Activated T-cell treated with anti-CD3 and anti-CD28 coated beads, Interleukin-2, amount 50 U/mL, for 72 hours (primary cell): ENCODE measurements at places on chromosomes 5 and 9. TPM values are rescaled to one million over a fixed set of nuclear protein-coding genes. Genes with fewer than 3 reads are reported as not detected.

DNA sequence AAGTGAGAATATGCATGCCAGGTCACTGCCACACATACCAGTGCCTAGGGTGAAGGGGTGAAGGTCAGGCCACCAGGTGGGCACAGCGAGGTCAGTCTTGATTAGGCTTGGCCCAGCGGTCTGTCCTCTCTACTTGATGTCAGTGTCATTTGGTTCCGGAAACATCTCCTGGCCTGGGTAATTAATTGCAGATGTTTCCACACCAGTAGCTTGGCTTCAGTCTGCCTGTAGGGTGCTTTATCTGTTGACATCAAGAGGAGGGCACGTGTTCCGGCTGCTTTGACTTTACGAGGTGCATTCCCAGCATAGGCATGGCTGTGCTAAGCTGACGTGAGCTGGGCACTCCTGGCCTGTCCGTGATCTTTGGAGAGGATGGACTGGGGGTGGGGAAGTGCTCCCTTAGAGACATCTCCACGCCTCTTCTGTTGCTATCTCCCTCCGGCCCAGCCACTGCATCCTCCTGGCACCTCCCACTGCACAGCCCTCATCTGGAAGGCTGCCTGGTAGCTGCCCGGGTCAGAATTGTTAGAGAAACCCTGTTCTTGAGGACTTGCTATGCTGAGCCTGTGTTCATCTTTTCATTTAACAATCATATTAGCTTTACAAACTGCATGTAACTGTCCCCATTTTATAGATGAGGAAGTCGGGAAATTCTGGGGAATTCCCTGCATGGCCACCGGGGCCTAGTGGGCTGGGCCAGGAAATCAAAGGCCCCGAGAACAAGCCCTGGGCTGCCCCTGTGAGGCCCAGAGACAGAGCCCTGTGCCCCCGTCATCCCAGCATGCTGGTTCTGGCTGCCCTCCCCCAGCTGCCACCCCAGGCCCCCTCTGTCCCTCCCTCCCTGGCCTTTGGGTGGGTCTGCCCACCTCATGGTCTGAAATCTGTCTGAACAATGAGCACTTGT, 29.1 kb downstream of the JADE2 start:
- peak; percentile 33 for DNase-seq

The FGD3 gene
- total RNA-seq = 66.2 TPM

GRCh38 chr5:36232533-36232932, 9.2 kb downstream of the NADK2 start:
- no peak for DNase-seq

- DNase-seq = no peak
These were observed 531.4 kb upstream of the RIOK2 start for GRCh38 chr5:97714424-97714823.

DNA sequence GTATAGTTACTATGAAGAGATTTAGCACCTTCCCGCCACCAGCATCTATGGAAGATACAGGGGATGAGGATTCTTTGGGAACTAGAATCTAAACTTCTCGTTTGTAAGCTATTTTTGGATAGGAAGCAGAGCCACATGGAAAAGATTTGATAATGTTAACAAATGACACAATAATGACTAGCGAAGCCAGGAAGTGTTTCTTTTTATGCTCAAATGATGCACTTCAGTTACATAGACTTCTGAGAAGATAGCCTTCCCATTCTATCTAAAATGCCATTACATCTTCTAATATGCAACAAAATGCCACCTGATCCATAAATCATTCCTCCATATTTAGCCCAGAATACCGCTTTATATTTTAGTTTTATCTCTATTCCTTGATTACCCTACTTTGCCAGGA, 17.0 kb upstream of the TNC start:
- DNase-seq = no peak

GRCh38 chr5:1642221-1642620, 118.5 kb upstream of the LPCAT1 start:
- DNase-seq = no peak

DNA sequence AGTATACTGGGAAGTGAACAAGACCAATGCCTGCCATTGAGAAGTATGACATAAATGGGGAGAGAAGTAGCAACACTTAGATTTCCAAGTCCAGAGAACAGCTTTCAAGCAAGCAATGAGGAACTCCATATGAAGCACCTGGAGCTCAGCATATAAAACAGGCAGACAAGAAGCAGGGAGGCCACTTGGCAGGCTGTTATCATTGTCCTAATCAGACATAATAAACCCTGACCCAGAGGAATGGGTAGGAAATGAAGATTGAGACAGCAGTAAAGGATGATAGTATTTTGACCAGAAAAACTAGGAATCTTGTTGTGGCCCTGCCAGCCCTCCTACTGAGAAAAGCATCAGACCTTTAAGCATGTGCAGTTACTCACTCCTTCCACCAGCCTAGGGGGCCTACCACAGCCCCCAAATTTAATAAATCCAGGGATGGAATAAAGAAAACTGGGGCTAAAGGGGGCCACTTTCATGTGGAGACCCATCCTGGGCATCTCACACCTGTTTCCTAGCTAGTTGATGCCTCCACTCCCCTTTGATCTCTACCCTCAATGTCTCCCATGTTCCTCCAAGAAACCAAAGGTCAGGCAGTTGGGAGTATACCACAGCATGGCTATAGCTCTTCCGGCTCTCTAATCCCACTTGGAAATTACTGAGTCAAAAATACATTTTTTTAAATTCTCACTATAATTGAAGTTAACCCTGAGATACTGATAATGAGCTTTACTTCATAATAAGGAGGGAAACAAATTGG, 135.1 kb downstream of the SIL1 start:
- DNase-seq = no peak

DNA sequence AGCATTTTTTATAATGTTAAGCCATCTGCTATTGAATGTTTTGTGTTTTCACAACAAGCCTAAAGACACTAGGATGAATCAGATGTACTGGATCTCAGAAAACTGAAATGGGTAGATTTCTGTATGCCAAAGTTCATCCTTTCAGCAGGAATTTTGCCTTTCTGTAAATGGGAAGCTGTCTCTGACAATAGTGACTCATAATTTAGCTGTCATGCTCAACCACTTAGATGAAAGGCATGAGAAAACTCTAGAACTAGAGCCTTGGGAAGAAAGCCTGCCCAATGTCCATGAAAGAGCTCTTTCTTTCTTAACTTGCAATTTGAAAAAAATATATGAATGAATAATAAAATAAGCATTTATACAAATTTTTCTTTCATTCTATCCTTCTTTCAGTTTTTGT, 616.0 kb upstream of the EDIL3 start:
- no peak for DNase-seq

The SLCO6A1 gene
- total RNA-seq = not detected

GRCh38 chr5:77558266-77558665, 66.2 kb upstream of the WDR41 start:
- no peak for DNase-seq

DNA sequence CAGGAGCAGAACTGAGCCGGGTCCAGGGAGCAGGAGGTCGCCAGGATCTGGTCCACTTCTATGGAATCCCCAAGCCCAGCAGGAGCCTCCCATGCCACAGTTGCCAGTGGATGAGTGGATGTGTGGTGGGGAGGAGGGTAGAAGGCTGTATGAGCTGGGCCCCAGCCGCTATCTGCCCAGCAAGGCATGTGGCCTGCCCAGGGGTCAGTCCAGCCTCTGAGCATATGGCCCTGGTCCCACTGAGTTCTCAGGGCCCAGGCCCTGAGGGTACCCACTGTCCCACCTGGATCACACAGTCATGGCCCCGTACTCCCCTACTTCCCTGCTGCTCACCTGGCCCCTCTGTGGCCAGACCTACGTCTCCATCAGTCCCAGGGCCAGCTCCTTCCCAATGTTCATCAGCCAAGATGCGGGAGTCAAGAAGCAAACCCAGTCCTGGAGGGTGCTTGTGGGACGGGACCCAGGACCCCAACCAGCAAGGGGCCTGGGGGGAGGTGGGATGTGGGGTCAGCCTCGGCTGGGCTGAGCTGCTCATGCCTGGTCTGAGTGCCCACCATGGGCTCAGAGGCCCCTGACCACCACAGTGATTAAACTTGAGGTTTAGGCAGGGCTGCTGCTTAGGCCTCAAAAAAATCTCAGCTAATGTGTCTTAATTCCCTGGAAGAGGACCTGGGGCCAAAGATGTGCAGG, 152.7 kb downstream of the COL23A1 start:
- no peak for DNase-seq

GRCh38 chr5:64497386-64497785, 8.4 kb upstream of the RGS7BP start:
- DNase-seq = no peak

DNA sequence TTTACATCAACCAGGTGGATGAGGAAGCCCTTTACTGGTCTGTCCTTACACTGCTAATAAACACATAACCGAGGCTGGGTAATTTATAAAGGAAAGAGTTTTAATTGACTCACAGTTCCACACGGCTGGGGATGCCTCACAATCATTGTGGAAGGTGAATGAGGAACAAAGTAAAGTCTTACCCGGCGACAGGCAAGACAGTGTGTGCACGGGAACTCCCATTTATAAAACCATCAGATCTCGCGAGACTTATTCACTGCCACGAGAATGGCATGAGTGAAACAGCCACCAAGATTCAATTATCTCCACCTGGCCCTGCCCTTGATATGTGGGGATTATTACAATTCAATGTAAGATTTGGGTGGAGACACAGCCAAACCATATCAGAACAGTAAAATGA, 67.3 kb upstream of the GRAMD2B start:
- DNase-seq = no peak

DNA sequence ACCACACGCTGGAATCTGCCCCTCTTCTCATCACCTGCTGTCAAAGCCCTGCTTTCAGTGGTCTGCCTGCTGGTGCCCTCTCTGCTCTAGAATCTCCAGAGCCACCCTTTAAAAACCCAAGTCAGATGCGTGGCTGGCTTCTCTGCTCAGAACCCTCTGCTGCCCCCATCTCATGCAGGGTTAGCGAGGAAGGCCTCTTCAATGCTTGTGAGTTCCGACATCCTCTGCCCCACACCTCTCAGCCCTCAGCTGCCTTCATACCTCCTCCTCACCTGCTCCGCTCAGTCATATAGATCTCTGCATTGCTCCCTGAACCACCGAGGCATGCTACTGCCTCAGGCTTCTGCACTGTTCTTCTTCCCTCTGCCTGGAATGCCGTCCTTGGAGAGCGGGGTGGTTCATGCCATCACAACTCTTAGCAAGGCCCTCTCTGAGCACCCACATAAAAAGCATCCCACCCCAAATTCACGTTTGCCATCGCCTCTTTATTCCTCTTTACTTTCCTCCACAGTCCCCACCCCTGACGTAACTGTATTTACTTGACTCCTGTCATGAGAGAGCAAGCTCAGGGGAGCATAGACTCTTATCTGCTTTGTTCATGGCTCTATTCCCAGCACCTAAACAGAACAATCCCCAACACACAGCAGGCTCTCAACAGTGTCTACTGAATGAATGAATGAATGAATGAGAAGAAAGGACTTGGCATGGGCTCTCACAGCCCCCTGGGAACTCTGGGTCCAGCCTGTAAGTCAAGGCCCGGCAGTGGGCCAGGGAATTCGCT, 10.4 kb downstream of the SHB start:
- DNase-seq = no peak

DNA sequence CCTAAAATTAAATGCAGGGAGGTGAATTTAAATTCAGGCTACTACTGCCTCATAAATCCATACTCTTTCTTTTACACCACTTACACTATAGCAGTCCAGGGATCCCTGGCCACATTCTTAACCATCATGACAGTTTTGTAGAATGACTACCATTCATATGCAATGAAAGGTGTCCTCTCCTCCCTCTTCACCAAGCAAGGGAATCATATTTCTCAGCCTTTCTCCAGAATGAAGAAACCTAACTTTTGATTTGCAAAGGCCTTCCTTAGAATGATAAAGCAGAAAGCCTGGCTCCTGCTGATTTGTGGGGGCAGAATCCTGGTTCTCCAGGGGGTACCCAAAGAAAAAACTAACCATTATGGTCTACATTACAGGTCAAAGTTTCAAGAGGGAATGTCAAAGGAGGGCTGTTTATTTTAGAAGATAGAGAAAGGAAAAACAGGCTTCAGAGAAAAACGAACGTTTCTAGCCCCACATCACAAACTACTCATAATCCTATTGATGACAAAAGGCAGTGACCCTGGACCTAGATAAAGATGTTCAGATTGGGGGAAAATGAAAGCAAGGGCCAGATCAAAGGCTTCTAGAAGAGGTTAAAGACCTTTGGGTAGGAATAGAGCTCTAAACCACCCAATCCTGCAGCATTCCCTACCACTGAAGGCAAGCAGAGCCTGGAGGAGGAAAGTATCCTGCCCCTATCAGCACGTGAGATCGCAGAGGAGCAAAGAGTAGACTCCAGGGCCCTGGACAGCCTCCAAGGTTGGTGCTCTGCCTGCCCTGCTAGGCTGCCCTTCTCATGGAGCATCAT, 11.5 kb downstream of the WNT8A start:
- DNase-seq = no peak

- no peak for DNase-seq
These were observed 13.1 kb downstream of the PPIP5K2 start for GRCh38 chr5:103133231-103133630.

The WNT8A gene
- not detected for total RNA-seq

GRCh38 chr5:141742866-141743851, 61.1 kb upstream of the ARAP3 start:
- DNase-seq = peak; percentile 5

DNA sequence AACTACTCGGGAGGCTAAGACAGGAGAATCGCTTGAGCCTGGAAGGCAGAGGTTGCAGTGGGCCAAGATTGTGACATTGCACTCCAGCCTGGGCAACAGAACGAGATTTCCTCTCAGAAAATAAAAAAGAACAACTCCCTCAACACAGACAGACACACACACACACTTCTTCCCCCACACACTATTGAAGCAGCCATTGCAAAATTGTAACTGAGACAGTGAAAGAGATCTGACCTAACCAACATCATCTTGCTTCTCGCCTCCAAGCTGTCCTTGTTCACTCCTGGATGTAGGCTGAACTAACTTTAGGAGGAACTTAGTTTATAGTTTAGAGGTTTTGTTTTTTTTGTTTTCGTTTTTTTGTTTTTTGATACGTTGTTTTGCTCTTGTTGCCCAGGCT, 13.0 kb upstream of the PLIN2 start:
- DNase-seq = no peak

- DNase-seq = peak; percentile 45
These were observed 18.8 kb upstream of the FANCC start for GRCh38 chr9:95336281-95336680.

DNA sequence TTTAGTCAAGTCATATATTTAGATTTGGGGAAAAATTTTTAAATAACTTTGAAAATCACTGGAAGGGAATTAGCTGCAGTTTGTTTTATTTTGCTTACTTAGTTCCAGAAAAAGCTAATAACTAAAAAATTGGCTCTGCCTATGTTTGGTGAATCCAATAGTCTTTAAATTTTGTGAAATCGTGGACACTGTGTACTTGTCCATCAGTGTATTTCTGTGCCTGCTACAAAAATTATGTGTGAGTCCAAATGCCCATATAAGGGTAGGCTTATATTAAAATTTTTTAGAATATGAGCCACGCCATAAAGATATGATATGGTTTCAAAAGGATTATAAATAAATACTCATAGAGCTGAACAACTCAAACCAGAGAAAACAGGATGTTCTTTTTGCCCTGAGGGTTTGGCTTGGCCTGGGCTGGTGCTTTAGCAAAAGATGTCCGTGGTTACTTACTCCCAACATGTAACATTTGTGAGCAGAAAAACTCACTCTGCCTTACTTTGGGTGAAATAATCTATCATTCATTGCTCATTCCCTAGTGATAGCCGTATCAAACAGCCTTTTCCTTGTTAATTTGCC, 133.2 kb upstream of the PRLR start:
- DNase-seq = no peak

The SCGB3A2 gene
- not detected for total RNA-seq

GRCh38 chr9:13443346-13444244, 164.1 kb upstream of the MPDZ start:
- no peak for DNase-seq
